Neuronal stem cell (in vitro differentiated cells): ENCODE measurements at places on chromosomes 16 and 17.
A peak's percentile ranks its signal among the peaks of the same experiment; 100 is the strongest.

DNA sequence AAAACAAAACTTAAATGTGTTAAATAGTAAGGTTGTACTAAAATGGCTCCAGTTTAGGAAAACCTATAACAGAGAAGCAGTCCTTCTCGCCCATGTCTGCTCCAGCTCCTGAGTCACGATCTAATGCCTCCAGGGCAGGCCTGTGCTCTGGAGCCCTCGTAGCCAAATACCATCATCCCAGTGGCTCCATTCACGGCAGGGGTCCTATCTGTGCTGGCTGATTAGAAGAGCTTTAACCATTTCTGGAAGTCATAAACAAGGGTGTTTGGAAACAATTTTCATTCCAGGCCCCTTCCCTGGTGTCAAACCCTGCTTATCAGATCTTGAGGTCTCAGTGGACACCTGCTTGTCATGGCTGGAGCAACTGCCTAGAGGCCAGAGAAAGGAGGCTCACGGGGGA lies 336.9 kb downstream of the SOX9 start:
- DNase-seq, result no peak

DNA sequence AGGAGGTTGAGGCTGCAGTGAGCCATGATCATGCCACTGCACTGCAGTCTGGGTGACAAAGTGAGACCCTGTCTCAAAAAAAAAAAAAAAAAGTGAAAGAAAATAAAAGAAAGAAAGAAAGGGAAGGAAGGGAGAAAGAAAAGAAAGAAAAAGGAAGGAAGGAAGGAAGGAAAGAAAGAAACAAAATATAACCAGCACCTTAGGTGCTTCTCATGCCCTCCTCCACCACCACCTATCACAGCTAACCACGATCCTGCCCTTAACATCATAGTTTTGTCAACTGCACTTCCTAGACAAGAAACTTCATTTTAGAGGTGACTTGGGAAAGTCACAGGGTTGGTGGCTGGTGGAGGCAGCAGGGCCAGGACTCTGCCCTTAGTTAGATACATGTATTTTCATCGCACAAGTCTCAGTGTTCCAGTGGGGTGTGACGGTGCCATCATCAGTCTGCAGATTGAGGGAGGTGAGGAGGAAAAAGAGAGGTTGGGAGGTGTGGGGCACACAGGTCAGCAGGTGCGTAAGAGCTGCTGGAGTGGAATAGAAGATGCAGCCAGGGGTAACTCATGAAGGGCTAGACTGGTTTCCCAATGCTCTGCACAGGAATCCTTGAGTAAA lies 10.0 kb downstream of the SUPT4H1 start:
- no peak for DNase-seq

DNA sequence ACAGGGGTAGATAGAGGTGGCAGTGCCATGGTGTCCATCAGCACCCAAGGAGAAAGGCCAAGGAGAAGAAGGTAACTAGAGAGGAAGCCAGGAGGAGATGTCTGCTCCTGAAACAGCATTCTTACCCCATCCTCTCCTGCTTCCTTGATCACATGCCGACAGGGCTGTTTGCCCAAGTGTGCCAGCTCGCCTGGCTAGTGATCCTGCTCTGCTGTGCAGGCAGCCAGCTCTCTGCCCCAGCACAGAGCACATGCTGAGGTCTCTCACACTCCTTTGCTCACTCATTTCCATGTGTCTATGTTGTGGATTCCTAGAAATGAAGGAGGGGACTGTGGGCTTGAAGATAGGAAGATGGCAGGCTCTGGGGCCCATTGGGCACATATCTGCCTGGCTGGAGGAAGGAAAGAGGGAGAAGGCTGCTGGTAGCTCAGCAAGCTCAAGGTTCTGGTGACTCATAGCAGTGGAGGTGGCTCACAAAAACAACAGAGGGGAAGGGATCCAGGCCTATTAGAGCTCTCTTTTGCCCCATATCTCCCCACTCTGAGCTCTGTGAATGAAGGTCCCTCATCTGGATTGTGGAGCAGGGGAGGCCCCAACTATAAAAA lies 54.3 kb downstream of the NEUROD2 start:
- DNase-seq, result no peak

DNA sequence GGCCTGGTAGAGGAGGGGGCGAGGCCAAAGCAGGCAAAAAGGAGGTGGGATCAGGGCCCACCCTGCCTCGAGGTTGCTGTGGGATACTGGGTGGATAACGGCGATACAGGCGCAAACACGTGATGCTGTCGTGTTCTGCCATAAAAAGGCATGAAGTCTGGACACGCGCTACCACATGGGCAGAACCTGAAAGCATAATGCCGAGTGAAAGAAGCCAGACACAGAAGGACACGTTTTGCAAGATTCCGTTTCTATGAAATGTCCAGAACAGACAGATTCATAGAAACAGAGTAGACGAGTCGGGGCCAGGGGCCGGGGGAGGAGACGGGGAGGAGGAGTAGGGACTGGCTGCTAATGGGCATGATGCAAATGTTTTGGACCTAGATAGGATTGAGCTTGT lies 43.5 kb downstream of the ZDHHC7 start:
- no peak for DNase-seq

DNA sequence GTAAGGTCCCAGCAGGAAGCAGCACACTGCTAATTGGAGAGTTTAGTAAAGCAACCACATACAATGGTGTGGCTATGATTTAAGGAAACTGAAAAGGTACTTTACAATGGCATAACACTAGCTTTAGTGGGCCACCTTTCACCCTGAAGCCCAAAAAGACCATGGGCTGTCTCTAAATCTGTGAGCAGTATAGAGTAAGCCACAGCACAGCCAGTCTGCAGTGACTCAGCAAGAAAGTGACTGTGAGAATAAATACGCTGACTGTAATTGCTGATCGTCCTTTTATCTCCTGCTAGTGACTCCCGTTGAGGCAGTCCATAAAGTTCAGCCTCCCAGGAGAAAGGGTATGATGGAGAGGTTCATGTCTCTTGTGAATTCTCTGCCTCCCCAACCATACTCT lies 679.8 kb upstream of the KIF2B start:
- DNase-seq, result no peak

- DNase-seq, result no peak
These were observed 368.8 kb upstream of the CDH8 start for GRCh38 chr16:62404842-62405611.

GRCh38 chr16:77509796-77510195 lies 75.0 kb upstream of the ADAMTS18 start:
- DNase-seq, result peak; percentile 3

- no peak for DNase-seq
These were observed 168.0 kb downstream of the AATF start for GRCh38 chr17:37116671-37117185.

DNA sequence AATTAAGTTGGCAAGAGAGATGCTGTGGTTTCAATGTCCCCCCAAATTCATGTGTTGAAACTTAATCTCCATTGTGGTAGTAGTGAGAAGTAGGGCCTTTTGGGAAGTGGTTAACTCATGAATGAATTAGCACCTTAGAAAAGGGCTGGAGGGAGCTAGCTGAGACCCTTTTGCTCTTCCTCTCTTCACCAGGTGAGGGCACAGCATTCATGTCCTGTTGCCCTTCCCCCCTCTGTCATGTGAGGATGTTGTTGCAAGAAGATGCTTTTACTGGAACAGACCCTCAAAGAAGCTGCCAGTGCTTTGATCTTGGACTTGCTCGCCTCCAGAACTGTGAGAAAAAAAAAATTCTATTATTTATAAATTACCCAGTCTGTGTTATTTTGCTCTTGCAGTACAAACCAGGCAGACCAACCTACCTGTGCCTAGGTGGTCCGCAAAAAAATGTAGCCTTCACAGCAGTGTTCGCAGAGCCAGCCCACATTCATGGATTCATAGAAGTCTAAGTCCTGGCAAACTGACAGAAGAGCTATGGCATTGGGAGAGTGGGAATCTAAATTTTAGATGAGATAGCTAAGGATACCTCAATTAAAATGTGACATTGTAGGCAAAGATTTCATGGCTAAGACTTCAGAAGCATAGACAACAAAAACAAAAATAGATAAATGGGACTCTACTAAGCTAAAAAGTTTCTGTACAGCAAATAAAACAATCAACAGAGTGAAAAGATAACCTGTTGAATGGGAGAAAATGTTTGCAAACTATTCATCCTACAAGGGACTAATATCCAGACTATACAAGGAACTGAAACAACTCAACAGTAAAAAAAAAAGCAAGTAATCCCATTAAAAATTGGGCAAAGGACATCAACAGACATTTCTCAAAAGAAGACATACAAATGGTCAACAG lies 32.0 kb upstream of the ABCA5 start:
- peak; percentile 17 for DNase-seq

- DNase-seq, result no peak
These were observed 317.3 kb downstream of the CPPED1 start for GRCh38 chr16:12486386-12486785.

GRCh38 chr17:50310455-50311111 lies 35.3 kb upstream of the XYLT2 start:
- DNase-seq, result no peak

DNA sequence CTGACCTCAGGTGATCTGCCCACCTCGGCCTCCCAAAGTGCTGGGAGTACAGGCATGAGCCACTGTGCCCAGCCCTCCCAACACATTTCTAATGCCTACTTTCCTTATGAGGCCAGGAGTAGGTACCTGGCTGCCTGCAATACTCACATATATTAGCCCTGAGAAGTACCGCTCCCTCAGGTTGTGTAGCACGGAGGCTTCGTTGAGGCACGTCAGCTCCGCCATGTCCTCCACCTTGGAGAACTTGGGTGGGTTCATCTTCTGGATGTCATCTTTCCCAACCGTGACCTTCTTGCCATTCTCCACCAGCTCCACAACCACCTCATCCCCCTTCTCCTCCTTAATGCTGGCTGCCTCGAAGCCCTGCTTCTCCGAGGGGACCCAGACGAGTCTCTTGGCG lies 19.1 kb downstream of the MYH11 start:
- no peak for DNase-seq

GRCh38 chr17:59152925-59153324 lies 2.1 kb downstream of the SKA2 start:
- DNase-seq, result no peak

DNA sequence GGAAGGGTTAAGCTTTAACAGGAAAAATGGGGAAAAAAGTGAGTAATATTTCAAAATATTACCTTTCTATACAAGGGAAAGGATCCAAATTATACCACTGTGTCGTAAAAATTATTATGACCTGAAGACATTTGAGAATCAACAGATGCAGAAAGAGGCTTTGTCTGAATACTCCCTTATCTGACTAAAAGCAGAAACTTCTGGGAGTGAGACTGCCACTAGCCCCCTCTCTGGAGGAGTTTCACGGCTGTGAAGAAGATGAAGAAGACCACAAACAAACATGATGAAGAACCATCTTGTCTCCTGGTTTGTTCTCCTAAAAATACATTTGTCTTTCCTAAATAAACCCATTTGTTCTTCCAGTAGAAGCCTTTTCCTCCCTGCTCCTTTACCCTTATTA lies 29.4 kb downstream of the CNTROB start:
- DNase-seq, result no peak

DNA sequence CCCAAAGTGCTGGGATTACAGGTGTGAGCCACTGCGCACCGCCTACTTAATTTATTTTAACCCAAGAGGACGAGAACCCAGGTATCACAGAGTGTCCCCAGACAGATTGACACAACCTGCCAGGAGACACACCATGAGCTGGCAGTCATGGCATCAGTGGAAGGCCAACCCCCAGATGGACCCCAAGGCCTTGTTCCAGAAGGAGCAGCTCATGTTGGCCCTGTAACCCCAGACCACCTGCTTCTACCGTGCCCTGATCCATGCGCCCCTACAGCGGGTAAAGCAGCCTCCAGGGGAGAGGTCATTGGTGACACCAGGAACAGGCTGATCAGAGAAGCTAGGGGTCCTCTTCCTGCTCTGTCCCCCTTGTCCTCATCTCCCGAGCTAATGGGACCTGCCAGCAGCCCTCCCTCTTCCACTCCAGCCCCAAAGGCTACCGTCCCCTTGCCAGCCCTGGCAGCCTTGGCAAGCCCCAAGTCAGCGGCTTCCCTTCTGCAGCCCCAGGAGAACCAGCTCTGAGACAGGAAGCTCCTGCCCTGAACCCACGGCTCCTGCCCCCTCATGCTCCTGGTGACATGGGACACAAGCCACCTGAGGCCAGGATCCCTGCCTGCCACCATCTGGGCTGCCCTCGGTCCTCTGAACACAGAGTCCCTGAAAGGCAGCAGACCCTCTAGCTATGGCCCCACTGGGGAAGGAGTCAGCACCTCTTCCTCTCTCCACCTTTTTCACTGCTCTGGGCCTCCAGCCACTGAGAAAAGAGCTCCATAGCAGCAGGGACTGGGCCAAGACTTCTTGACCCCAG lies 6.3 kb downstream of the SULT1A1 start:
- no peak for DNase-seq

DNA sequence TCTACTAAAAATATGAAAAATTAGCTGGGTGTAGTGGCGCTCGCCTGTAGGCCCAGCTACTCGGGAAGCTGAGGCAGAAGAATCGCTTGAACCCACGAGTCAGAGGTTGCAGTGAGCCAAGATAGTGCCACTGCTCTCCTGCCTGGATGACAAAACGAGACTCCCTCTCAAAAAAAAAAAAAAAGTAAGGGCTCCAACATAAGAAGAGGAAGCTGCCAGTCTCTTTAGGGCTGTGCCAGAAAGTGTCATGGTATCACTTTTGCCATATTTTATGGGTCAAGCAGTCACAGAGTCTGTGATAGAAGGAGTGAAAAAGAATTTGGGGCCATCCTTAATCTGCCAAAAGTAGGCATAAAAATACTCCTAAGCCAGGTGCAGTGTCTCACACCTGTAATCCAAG lies 1.4 kb upstream of the PIPOX start:
- DNase-seq, result no peak

GRCh38 chr16:57966204-57966771 lies 4.6 kb downstream of the CNGB1 start:
- no peak for DNase-seq

GRCh38 chr17:78240012-78240655 lies 8.7 kb downstream of the TMEM235 start:
- no peak for DNase-seq

GRCh38 chr16:86373276-86373901 lies 136.9 kb upstream of the FOXF1 start:
- no peak for DNase-seq

DNA sequence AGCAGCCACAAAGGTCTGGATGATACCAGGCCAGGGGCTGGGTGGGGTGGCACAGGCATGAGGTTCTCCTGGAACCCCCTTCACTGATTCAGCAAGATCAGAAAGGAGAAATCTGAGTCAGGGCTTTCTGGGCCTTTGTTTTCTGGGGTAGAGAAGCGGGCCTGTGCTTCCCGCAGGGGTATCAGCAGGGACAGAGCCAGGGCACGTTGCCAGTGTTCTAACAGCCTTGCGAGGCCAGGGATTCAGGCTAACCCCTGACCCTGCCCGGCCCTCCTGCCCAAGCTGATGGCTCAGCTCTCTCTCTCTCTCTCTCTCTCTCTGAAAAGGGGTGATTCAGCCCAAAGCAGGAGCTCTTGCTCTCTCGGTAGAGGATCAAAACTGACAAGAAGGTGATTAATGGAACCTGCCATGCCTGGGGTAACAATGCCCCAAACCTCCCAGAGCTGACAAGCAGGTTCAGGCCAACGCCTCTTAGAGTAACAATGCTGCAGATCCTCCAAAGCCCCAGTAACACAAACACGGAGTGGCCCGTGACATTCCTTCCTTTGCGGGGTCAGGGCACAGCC lies 2.0 kb upstream of the KRT13 start:
- no peak for DNase-seq
